ENCODE measurements at places on chromosomes 13 and 19.

GRCh38 chr13:109959903-109960302 is 173.5 kb upstream of the IRS2 start:
- no peak for DNase-seq

DNA sequence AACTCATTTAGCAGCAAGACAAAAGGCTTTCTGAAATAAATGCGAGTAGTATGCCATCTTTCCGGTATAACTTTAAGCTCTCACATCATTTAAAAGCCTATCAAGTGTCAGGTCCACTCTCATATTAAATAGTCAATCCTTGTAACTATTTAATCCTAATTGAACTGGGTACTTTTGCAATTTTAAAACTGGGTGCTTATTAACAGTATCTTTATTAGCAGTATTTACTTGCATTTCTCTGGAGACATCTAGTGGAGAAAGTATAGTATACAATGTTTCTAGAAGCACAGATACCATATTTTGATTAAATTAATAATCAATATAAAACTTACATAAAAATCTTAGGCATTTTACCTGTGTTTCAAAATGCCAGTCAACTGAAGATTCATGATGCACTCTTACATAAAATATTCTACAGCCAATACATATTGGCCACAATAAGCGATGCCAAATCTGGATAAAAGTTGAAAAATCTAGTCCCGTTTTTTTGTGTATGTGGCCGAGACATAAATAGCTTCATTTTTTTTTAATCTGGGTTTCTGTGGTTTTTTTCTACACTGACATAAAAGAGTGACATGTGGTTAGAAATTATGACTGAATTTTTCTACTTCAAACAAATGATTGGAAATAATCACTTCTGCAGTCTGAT is 4.3 kb upstream of the POSTN start:
- no peak for DNase-seq

GRCh38 chr13:40275155-40275554 is 391.3 kb downstream of the FOXO1 start:
- no peak for DNase-seq

DNA sequence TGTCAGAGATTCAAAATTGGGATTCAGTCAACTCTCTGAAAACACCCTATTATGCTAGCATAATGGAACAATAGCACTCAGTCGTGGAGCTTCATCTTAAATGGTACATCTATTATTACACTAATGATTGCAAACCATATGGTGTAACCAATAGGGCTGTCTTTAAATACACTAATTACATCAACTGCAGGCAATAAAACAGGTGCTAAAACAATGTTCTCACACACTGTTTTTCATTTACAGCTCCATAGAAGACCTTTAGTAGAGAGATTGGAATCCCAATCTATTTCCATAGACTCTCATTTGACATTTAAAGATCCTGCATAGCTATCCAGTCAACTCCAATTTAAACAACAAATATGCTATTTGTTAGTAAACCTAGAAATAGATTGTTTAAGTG is 1917.4 kb downstream of the OLFM4 start:
- no peak for DNase-seq

GRCh38 chr13:57569986-57570385 is 61.6 kb upstream of the PCDH17 start:
- DNase-seq, result no peak

- no peak for DNase-seq
These were observed 34.8 kb upstream of the C1QTNF9 start for GRCh38 chr13:24274452-24275021.

DNA sequence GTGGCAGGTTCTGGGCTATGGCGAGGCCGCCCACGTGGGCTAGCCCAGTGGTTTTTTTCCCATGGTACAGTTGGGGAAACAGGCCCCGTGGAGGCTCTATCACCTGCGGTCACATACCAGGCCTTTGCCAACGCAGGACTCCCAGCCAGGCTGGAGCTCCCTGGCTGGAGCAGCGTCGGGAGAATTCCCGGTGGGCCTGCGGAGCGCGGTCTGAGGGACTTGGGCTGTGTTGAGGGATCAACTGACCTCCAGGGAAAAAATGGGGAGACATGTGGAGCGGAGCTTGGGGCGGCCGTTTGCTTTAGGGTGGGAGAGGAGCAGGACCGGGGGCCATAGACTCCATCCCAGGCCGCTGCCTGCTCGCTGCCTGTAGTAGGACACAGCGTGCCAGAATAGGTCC is 16.4 kb downstream of the DOT1L start:
- DNase-seq, result no peak

- DNase-seq, result no peak
These were observed 234.8 kb downstream of the ENOX1 start for GRCh38 chr13:43551897-43552456.

- DNase-seq, result no peak
These were observed 166.0 kb downstream of the DNAJC3 start for GRCh38 chr13:95842898-95843297.

DNA sequence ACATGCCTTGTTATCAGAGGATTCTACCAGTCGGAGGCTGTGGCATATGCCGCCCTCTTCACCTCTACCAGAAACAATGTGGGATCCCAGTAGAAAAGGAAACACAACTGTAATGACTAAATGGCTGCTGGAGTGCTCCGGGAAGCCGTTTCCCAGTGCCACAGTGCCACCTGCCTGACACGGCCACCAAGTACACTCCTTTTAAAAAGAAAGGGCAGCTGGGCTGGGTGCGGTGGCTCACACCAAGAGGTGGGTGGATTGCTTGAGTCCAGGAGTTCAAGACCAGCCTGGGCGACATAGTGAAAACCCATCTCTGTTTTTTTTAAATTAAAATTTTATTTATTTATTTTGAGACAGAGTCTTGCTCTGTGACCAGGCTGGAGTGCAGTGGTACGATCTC is 67.3 kb downstream of the TRPM4 start:
- DNase-seq, result peak; percentile 72

DNA sequence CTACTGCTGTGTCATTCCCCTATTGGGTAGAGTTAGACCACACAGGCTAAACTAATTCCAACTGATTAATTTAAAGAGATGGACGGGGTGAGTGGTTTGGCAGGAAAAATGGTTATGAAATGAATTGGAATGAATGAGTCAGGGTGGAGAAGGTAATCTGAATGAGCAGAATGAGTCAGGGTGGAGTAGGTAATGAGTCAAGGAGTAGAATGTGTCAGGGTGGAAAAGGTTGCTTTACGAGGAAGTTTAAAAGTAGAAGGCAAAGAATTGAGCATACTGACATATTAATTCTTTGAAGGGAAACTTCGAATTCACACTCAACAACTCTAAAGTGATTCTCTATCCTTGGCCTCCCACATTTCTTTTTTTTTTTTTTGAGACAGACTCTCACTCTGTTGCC is 12.7 kb upstream of the ZNF121 start:
- no peak for DNase-seq

DNA sequence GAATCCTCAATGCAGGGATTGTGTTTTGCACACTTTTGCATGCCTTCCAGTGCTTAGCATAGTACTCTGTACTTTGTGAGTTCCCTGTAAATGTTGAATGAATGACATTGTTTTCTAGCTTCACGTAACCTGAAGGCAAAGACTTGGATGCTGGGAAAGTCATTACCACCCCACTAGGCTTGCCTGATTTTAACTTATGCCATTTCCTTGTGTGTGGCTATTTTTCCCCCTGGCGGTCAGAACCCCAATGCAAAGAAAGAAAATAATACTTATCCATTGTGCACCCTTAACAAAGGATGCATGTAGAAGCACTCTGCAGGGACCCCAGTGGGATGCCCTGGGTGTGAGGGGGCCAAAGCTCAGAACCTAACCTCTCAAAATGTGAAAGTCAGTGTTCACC is 1.2 kb upstream of the ENOX1 start:
- DNase-seq, result peak; percentile 28

DNA sequence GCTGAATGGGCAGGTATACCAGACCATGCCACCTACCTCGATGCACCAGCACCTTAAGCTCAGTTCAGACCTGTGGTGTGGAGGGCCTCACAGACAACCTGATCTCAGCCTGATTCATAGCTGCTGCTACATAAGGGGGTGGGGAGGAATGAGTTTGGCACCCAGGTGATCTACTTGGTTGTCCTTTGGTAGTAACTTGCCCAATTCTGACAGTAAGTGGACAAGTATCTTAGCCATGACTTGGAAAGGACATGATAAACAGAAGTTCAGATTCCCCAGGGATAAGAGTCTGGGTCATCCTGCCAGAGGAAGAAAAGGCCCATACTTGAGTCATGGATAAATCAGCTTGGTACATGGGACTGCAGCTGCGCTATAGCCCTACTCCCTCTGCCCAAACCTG is 28.4 kb upstream of the SOHLH2 start:
- DNase-seq, result no peak

DNA sequence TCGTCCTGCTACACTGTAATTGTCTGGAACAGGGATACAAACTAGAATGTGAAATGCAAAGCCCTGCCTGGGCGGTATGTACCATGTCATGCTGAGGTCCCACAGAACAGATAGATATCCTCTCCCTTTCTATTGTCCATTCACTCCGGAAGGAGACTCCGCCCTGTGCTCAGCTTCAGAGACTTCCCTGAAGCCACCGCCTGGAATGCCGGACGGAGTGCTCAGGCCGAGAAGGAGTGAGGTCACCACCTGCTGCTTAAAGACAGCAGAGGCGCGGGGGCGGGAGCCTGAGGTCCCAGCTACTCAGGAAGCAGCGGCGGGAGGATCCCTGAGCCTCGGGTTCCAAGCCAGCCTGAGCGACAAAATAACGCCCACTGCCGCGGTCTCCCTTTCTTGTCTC is 890 bp upstream of the ZNF611 start:
- peak; percentile 95 for DNase-seq

GRCh38 chr19:412356-413355 is 3.7 kb upstream of the C2CD4C start:
- DNase-seq, result peak; percentile 60

GRCh38 chr13:71325556-71325955 is 541.4 kb downstream of the DACH1 start:
- no peak for DNase-seq

DNA sequence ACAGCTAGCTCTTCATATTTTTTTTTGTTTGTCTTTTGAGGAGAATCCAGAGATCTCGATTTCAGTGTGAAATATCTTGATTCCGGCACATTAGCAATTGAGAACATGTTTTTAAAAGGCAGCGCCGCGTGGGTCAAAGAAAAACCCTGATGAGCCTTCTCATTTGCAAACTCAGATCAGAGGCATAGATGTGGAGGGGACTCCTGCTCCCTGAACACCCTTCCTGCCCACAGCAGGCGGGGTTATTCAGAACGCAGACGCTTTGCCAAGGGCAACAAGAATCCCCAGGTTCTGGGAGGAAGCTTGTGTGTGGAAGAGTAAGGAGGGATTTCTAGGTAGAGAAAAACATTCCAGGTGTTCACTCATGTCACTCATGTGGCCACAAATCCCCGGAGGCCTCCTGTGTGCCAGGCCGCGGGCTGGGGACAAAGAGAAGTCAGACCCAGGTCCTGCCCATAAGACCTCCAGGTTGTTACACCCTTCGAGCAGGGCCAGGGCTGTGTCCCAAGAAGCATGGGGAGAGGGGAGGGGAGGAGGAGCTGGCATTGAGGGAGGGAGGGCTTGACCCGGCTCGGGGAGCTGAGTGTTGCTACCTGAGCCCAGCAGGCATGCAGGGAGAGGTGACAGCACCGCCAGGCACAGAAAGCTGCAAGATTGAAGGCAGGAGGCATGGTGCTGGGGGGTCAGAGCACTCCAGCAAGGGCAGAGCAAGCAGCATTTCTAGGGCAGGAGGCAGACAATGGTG is 15.9 kb upstream of the IGLON5 start:
- no peak for DNase-seq

DNA sequence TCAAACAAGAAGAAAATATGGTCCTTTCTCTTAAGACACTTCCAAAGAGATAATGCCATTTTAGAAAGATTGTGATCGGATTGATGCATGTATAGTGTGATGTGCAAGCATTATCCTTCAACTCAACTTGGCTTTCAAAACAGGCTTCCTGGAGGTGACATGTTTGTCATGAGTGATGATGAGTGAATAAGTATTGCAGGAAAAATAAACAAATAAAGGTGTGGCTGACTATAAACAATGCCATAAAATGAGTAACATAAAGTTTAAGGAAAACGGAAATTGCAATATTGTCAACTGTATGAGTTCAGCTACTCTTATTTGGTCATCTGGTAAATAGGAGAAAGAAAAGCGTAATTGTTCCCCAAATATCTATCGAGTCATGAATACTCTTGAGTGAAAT is 1283.7 kb downstream of the PCDH9 start:
- no peak for DNase-seq

GRCh38 chr19:38211766-38212165 is 12.3 kb downstream of the DPF1 start:
- no peak for DNase-seq

GRCh38 chr19:7908078-7908699 is 4.5 kb downstream of the MAP2K7 start:
- no peak for DNase-seq
